Astrocyte of the spinal cord (primary cell): ENCODE measurements at places on chromosomes 1 and 21.

GRCh38 chr1:43463479-43463878, 9.7 kb upstream of the HYI start:
- no peak for DNase-seq

DNA sequence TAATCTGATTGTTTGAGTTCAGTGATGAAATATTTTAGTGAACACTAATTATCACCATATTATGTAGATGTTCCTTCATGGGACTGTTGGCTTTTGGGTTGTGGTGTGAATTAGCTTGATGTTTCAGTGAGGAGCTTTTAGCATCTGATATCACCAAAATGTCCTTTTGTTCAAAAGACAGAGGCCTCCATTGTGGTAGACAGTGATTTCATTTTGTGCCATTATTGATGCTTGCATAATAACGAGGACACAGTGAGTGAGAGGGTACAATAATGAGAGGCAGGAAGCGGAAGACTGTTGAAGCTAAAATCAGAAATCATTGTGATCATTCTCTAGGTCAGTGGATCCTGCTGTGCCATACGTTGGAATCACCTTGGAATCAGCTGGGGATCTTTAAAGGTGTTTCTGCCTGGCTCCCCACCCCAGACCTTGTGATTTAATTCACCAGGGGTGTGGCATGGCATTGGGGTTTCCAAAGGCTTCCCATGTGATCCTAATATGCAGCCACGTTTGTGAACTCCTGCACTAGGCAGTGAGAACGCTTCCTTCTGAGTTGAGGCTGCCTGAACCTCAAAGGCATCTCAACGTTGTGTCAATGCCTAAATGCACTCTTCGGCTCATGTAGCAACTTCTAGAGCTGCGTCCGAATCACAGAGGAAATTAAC, 82.1 kb upstream of the KIF1B start:
- DNase-seq = no peak

- peak; percentile 69 for DNase-seq
Observed at GRCh38 chr21:38661889-38662568, 143.7 kb upstream of the ETS2 start.

DNA sequence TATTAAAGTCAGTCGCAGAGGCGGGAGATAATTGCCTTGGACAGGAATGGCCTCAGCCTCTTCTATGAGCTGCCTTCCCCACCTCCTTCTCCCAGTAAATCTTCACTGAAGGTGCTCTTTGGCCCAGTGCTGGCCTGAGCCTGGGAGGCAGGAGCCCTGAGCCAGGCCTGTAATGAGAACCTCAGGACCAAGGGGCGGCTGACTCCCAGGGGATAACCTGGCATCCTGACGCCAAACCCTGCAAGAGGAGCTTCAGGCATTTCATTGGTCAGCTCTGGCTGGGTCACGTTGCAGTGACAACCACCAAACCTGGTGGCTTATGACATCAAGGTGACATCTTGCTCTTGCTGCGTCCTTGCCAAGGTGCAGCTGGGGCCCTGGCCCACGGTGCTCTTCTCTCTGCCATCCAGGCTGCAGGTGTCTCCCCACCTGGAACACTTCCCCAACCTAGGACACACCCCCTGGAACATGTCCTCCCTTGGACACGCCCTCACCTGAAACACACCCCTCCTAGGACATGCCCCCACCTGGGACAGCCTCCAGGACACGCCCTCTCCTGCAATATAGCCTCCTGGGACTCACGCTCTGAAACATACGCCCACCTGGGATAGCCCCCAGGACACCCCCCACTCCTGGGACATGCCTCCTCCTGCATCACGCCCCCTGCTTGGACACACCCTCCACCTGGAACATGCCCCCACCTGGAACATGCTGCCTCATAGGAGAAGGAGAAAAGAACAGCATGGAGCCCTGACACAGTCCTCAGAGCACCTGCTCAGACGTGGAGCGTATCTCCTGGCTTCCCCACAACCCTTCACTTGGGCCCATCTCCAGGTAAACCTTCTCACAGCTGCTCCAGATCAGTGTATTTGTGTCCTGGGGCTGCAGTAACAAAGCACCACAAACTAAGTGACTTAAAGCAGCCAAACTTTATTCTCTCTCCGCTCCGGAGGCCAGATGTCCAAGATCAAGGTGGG, 333.6 kb downstream of the NPHP4 start:
- DNase-seq = no peak

- no peak for DNase-seq
Observed at GRCh38 chr21:25215698-25216384, 391.4 kb downstream of the MRPL39 start.

DNA sequence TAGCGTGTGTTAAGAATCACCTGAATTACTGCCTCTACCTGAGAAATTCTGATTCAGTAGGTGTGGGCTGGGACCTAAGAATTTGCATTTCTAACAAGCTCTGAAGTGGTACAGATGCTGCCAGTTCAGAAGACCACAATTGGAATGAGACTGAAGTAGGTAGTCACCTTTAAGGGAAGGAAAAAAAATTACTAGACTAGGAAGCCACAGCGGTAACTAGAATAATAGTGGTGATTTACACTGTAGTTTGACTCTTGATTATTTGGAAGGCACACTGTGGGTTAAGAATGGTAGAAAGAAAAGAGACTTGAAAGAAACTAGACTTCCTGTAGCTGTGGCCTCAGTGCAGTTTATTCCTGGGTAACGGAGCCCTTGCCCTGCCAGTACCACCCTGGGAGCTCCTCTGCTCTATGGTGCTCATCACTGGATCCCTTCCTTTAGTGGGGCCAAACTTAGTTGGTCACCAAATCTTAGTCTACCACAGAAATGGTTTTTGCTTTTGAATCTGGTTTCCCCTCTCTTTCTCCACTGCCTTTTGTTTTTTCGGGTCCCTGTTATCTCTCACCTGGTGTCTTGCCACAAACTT, 43.6 kb downstream of the ARID1A start:
- no peak for DNase-seq

- no peak for DNase-seq
Observed at GRCh38 chr1:151819976-151820623, 11.5 kb downstream of the RORC start.

DNA sequence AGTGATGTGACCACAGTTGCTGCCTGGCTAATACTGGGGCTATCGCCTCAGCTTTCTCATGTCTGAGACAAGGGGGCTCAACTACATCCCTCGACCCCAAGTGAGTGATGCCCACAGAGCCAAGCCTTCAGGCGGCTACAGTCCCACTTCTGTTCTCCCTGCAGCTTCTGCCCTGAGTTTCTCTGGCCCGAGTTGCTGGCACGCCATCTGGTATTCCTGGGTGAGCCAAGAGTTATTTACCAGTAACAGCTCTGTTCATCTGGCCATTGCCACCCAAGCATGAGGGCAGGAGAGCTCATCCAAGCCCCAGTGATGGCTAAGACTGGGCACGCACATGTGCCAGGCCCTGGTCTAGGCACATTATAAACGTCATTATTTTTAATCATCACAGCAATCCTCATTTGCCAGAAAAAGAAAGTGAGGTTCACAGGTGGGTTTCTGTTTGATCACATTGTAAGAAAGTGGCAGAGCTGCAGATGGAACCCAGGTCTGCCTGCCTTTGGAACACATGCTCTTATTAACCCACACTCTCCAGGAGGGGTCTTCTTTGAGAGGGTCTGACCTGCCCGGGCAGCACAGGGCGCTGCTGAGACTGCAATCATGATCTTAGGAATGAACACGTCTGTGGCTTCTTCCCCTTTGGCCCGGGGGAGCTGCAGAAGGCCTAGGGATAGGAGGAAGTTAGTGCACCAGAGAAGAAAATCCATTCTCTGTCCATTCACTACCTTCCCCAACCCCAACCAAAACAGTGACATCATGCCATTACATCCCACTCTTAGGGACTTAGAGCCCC, 27.5 kb downstream of the KCND3 start:
- no peak for DNase-seq

GRCh38 chr1:200279810-200280411, 129.9 kb downstream of the ZNF281 start:
- peak; percentile 67 for DNase-seq

GRCh38 chr1:188615321-188615720, 1786.6 kb downstream of the PLA2G4A start:
- DNase-seq = no peak

- DNase-seq = no peak
Observed at GRCh38 chr1:156382561-156382960, 13.6 kb downstream of the RHBG start.
